ENCODE measurements at places on chromosomes 1 and 21.

- DNase-seq: no peak
Observed at GRCh38 chr1:233020426-233020825, 70.0 kb downstream of the NTPCR start.

GRCh38 chr1:160623227-160623633 is 23.6 kb downstream of the SLAMF1 start:
- DNase-seq: no peak

- no peak for DNase-seq
Observed at GRCh38 chr1:18649693-18650370, 19.2 kb downstream of the PAX7 start.

GRCh38 chr1:112396653-112397471 is 848 bp downstream of the CTTNBP2NL start:
- no peak for DNase-seq

- no peak for DNase-seq
Observed at GRCh38 chr1:30024411-30025195, 698.8 kb downstream of the MATN1 start.

DNA sequence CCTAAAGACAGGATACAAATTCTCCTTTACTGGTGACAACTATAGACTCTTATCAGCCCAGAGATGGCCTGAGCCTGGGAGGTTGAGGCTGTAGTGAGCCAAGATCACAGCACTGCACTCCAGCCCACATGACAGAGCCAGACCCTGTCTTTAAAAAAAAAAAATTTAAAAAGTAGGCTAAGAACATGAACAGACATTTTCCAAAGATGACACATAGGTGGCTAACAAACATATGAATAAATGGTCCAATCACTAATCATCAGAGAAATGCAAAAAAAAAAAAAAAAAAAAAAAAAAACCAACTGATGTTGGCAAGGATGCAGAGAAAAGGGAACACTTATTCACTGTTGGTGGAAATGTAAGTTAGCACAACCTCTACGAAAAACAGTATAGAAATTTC is 65.0 kb downstream of the TOR3A start:
- DNase-seq: no peak

- DNase-seq: no peak
Observed at GRCh38 chr1:117566556-117566955, 39.3 kb upstream of the TENT5C start.

- no peak for DNase-seq
Observed at GRCh38 chr21:27269644-27270043, 302.8 kb upstream of the ADAMTS5 start.

GRCh38 chr1:234000557-234001041 is 96.1 kb downstream of the SLC35F3 start:
- DNase-seq: no peak

- DNase-seq: no peak
Observed at GRCh38 chr21:24369746-24370145, 1237.5 kb downstream of the MRPL39 start.

GRCh38 chr21:42317341-42317741 is 2.1 kb upstream of the TFF3 start:
- DNase-seq: no peak

DNA sequence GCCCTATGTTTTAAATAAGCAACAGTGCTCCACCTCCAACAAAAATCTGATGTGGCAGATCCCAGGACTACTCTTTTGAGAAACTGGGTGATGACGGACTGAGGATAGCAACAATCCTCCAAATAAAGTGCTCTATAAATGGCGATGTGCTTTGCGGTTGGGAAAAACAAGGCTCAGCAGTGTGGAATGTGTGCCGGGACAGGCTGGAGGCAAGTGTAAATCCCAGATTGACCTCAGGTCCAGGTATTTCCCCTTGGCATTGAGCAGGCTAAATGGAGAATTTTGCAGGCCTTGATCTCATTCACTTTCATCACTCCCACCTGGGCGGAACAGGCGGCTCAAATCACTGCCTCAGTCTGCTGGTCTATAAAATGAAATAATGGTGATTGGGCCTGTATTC is 35.1 kb downstream of the LRRC42 start:
- DNase-seq: no peak

DNA sequence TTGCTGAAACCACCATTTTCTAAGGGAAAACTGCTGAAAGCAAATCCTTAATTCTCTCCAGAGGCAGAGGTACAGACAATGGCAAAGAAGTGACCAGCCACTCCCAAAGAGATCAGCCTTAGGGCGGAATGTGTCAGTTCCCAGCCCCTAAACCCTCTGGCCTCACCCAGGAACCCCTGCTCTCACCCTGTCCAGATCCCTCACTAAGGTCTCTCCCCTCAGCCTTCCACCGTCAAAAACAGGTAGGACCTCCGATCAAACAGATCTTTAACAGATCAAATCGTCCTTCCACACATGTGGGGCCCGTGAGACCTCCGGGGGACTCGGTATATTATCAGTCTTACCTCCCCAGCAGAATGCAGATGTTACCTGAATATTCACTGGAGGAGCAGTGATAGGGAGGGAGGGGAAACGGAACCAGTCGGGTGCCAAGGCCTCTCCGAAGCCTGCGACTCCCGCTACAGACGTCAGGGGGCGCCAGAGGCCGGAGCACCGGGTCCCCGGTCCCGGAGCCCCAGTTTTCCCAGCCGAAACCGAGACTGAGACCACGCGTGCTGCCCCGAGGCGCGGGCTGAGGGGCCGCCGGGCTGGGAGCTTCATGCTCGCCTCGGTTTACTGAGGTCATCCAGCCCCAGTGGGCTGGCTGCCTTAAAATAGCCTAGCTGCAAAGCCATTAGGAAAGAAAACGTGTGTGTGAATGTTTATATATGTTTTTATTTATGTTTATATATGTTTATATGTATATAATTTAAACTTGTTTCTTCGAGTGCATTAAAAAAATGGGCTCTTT is 23.6 kb downstream of the GPA33 start:
- DNase-seq: peak; percentile 69

- no peak for DNase-seq
Observed at GRCh38 chr1:227323171-227323966, 5.1 kb upstream of the CDC42BPA start.

DNA sequence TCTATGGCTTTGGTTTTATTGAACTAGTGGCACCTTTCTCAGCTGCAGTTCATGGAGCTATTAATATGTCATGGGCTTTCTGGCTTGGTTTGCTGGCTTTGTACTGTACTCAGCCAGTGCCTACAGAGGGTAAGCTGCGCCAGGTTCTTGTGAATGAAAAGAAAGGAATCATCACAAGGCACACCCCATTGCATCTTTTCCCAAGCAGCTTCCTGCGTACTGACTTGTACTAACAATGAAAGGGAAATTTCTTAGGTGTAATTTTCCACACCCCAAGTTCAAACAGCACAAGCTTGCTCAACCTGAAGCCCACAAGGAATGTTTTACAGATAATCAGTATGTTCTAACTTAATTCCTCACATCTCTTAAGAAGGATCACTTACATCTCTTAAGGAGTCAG is 78.0 kb upstream of the TNFSF18 start:
- no peak for DNase-seq

DNA sequence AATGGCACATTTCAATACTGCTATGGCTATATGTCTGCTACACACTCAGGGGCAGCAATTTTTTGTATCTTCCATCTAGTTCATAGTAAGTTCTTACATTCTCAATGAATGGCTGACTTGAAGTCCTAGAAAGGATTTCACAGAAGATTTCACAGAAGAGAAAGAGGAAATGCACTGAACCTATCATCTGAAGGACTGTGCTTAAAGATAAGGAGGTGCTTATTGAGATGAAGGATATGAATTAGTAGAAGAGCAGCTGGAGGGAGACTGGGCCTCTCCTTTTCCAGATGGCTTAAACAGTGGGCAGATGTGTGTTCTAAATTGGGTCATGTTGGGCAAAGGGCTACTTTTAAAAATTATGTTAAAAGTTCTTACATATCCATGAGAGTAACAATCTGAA is 14.6 kb downstream of the ADAR start:
- no peak for DNase-seq

DNA sequence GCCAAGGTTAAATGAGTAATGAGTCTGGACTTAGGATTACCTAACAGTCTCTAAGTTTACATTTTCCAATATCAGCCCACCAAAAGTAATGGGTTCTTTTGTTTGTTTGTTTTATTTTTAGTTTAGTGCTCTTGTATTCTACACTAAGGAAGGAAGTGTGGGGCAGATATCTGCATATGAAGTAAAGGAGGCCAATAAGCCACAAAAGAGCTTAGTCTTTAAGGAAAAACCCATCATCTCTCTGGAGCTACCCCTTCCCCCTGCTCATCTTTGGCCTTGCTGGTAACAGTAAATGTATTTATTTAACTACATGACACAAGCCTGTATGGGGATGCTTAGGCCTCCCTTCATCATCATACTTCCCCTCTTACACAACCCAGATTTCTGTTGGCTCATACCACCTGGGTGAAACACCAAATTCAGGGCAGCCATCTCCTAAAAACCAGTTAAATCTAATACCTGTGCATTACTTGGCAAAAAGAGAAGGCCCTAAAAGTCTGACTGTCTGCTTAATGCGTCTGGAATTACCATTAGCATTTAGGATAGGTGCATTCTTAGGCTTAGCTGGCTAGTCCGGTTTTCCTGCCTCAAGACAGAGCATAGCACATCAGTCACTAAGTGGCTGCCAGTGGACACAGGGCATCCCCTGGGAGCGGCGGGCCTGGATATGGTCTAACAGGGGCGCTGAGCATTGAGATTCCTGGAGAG is 96.8 kb upstream of the ADGRL2 start:
- no peak for DNase-seq

DNA sequence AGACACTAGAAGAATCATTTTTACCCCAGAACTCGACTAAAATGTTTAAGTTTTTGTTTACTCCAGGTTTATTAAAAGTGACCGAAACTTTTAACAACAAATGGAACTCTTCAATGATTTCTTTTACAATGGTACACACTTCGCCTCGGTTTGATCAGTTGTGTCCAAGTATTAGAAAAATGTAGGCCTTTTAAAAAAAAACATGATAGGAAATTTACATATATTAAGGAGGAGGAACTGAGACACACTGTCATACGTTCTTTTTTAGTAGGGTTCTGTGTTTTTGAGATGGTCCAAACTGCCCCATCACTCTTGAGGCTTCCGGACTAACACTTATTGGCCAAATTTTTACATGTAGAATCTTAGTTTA is 1.3 kb downstream of the PRDM2 start:
- no peak for DNase-seq

- no peak for DNase-seq
Observed at GRCh38 chr1:38129473-38129872, 82.9 kb upstream of the POU3F1 start.

DNA sequence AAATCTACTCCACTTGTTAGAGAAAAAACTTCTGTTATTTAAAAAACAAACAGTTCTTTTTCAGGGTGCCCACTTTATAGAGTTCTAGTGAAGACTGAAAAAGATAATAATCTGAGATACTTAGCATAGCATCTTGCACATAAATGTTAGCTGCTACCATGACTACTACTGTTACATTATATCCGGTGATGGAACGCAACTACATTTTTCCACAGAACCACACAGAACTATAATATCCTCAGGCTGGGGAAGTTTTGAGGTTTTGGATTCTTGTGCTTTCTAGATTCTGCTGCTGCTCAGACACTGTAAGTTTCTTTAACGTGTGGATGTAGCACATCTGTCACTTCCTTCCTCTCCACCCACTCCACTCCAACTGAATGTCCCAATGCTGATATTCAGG is 110.3 kb downstream of the PTPN14 start:
- DNase-seq: no peak

Measured in stimulated activated CD8-positive, alpha-beta memory T cell treated with anti-CD3 and anti-CD28 coated beads, Interleukin-4, amount 100 ng/mL, for 1 hour (primary cell).